Hematopoietic multipotent progenitor cell treated with erythropoietin and hydrocortisone succinate and interleukin-3 and kit ligand, for 8 days (in vitro differentiated cells): ENCODE measurements at places on chromosomes 13 and 19.
A peak's percentile ranks its signal among the peaks of the same experiment; 100 is the strongest.

DNA sequence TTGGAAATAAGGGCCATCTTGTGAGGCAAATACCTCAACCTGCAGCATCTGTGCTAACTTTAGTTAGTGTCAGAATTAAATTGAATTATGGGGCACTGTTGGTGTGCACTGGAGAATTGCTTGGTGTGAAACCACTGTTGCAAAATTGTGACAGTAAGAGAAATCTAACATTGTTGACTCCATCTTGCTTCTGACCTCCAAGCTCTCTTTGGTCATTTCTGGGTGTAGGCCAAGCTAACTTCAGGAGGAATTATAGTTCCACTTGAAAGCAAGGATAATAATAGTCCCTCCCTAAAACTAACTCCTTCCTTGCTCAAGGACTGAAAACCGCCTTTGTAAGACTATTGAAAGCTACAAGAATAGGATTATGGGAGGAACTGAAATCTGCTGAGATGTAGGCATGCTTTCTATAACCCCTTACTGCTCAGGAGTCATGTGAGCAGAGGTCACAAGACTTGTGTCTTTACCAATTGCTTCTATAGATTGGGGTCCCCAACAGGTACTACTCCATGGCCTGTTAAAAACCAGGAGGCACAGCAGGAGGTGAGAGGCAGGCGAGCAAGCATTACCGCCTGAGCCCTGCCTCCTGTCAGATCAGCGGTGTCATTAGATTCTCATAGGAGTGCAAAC is 24.9 kb upstream of the GAS6 start:
- no peak for DNase-seq

DNA sequence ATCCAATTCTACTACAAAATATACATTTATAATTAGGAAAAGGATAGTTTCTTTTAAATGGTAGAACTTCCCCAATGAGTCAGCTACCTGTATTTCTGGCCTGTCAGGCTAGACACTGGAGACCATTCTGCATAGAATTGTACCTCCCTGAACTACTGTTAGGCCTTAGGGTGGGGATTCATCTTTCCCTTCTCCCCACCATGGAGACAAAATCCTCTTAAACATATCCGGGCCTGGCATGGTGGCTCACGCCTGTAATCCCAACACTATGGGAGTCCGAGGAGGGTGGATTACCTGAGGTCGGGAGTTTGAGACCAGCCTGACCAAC is 24.5 kb upstream of the TPT1 start:
- DNase-seq: no peak

DNA sequence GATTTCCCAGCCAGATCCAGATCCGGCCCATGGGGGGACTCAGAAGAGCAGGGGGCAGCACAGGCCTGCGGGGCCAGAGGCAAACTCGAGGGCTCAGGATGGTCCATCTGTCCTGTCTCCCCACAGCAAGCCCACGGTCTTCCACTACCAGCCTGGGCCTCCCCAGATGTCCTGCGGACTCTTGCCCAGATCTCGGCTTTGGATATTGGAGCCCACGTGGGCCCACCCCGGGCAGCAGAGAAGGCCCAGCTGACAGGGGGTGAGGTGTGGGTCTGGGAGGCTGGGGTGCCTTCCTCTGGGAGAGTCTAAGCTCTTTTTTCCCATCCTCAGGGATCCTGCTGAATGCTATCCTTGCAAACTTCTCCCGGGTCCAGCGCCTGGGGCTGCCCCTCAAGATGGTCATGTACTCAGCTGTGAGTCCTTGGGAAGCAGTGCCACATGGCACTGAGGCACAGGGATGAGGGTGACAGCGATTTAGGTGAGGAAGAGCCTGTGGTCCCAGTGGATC is 3.4 kb downstream of the ACP4 start:
- DNase-seq: no peak

- no peak for DNase-seq
These were observed 127.1 kb upstream of the SPACA7 start for GRCh38 chr13:112248862-112249592.

- no peak for DNase-seq
These were observed 261.7 kb downstream of the LHFPL6 start for GRCh38 chr13:39341251-39341650.

DNA sequence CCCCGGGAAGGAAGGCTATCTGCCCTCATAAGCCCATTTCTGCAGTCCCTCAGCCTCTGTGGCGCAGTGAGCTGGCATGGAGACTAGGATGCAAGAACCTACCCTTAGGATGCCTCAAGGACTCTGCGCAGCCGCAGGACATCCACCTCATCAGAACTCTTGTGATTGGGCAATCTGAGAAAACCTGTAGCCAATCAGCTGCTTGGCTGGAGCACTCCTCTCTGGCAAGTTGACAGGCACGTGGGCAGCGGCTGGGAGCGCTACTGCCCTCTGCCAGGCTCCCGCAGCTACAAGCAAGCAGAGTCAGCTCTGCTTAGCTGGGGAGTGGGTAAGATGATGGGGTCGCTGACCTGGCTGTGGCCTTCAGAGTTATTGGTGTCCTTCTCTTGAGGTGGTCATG is 1.5 kb upstream of the ECSIT start:
- peak; percentile 96 for DNase-seq

DNA sequence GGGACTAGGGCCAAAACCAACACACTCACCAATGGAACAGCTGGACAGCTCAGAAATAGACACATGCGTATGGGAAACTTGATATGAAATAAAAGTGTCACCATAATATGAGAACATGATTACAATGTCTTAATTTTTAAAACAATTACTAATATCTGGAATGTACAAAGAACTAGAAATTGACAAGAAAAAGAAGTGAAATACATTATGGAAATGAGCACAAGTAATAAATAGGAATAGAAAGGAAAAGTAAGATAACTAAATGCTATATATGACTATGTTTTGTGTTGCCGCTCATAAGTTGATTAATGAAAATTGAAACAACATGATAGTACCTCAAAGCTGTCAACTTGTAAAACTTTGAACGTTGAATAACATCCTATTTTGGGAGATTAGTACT is 801.1 kb downstream of the SLITRK5 start:
- DNase-seq: no peak

GRCh38 chr13:27296496-27296895 is 25.9 kb downstream of the RASL11A start:
- no peak for DNase-seq
